ENCODE measurements at places on chromosomes 12 and 14. TPM values are rescaled to one million over a fixed set of nuclear protein-coding genes. Genes with fewer than 3 reads are reported as not detected.

Gene CLEC4D
- not detected for total RNA-seq

Gene CCDC177
- not detected for total RNA-seq

Gene SLC7A7
- total RNA-seq, result 59.5 TPM

Gene RIMBP2
- total RNA-seq, result not detected

Gene DPF3
- total RNA-seq, result 3.7 TPM

Gene TMEM132C
- total RNA-seq, result not detected

DNA sequence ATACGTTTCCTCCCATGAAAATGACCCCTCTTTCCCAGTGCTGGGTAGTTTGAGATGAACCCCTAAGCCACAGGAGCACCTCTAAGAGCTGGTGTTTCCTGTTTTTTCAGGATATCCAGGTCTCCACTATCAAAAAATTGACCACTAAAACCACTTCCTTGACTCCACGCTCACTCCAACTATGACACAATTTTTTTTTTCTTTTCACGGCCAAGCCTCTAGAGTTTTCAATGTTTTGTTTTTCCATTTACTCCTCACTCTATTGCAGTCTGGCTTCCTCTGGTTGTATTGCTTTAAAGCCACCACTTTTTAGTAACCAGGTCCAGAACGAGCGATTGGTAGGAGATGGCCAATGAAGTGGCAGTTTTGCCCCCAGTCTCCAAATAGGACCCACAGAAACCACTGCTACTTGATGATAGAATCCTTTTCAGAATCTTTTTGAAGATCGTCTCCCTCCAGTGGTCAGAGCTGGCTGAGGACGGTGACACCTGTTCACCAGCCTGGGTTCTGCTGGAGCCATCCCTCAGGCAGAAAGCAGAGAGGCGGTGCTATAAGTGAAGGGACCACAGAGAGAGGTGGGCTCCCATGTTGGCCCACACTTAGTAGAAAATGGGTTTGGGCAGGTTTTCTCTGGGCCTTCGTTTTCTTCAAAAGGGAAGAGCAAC lies 454.4 kb downstream of the VRK1 start:
- DNase-seq, result no peak

DNA sequence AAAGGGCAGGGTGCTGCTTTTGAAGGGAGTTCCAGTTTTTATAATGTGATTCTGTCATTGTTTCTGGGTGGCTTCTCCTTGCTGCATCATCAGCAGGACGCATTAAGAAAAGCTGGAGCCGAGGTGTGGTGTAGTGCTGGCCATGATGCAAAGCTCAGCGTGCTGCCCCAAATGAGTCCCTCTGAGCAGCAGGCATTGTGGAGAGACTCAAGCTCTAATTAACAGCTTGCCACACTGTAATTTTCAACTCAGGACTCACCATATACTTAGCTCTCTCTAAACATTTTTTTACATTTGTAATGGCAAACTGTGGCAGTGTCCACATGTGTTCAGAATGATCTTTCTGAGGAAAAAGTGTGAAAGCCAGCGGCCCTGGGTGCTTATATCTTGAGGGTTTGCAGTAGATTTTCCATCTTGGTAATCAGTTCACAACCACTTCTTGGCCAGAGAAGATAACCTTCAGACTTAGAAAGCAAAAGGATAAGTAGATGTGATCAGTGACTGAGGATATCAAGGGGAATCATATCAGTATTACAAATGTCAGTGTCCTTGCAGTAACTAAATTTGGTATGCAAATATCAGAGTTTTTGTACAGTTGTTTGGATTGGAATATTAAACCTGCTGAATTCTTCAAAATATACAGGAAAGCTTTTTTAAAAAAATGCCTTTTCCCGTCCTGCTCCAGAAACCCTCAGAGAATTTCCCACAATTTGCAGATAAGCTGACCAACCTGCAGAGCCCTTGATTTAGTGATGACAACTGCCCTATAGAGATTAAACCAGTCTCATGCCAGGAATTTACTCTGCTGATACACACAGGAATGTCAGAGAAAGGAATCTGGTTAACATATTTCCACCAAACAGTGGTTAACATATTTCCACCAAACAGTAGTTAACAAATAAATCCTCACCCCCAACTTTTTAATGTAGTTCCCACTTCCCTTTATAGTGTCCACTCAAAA lies 63.6 kb downstream of the DAAM1 start:
- no peak for DNase-seq

DNA sequence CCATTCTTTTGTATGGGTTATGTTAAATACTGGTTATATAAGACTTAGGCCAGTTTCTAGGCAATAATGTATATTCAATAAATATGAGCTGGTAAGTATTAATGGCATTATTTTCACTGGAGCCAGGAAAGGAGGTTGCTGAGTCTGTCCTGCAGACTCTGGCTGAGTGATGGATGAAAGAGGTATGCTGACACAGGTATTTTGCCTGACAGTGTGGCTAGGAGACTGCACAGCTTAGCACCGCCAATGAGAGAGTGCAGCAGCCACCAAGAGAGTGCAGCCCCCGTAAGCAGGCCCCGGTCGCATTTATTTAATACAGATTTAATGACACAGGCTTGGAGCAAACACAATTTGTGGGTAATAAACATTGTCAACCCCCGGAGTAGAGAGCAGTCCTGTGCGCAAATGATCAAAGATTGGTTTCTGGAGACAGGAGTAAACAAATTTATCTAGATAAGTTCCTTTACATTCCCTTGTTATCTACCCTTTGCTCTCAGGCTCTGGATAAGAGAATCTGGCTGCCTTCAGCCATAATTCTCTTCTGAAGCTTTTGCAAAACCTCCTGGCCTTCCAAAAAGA lies 37.4 kb downstream of the TMTC3 start:
- no peak for DNase-seq

DNA sequence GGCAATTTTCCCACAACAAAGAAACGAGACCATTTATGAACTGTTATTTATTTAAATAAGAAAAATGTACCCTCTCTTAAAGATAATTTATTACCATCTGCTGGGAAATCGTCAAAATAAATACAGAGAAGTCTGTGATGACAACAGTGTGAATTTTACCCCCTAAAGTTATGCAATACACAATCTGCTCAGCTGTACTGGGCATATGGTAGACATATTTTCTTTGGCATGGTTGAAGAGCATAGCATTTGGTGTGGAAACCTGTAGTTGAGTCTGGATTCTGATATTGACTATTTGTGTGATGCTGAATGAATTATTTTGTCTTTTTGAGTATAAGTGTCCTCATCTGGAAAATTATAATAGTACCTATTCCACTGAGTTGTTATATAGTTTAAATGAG lies 60.0 kb downstream of the CFAP54 start:
- no peak for DNase-seq

DNA sequence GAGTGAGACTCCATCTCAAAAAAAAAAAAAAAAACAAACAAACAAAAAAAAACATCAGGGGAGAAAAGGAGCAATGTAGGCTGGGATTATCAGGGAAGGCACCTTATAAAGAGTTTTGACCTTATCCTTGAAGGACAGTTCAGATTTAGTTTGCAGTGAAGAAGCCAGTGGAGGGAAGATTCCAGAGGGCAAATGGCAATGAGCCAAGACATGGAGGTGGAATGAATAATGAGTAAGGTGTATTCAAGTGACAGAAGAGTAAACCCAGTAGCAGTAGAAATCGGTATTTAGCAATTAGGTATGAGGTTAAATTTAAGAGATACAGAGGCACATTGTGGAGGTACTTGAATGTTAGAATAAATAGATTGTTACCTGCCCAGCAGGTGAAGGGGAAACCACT lies 2.2 kb upstream of the DUSP16 start:
- DNase-seq, result no peak

DNA sequence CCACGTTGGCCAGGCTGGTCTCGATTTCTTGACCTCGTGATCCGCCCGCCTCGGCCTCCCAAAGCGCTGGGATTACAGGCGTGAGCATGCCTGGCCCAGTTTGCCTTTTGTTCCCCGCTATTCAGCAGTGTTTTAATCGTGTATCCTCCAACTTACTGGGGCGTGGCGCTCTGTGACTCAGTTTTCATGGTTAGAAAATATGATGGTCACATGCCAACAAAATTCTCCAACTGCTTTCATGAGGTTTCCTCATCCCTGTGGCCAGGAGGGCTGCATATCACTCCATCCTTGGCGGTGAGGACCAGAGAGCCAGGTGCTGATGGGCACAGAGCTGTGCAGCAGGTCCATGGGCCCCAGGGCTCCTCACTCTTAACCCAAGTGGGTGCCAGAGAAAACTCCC lies 33.0 kb upstream of the PRMT8 start:
- no peak for DNase-seq

DNA sequence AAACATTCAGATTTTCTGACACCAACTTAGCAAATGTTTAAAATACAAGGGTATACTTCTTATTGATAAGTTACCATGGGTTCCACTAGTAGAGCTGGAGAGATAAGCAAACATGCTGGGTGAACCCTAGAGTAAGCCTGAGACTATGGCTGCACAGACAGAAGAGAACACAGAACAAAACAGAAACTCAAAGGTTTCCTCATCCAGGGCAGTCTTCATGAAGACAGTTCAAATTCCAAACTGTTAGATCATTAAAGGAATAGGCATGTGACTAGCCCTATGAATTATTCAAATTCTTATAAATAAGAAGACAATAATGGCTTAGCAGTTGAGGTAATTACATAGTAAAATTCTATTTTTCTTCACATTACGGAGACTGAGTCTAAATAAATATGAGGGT lies 28.1 kb downstream of the BTBD7 start:
- DNase-seq, result no peak

GRCh38 chr12:20646239-20646827 lies 48.8 kb upstream of the SLCO1C1 start:
- no peak for DNase-seq

All from B cell (primary cell).